ENCODE measurements at places on chromosomes 3 and 15.
A peak's percentile ranks its signal among the peaks of the same experiment; 100 is the strongest.

DNA sequence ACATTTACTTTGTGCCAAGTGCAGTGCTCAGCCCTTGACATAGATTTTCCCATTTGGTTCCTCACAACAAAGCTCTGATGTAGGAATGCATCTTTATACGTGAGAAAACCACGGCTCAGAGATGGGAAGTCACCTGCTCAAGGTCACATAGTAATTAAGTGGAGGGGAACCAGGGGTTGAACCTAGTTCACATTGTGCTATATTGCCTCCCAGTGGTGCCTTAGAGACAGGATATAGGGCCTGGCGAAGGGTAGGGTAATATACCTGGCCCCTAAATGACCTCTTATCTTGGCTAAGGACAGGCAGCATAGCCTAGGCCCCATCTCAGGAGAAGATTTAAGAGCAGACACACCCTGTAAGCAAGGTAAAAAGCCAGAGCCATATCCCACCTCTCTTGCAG, 71.5 kb downstream of the FOXP1 start:
- DNase-seq = peak; percentile 12

DNA sequence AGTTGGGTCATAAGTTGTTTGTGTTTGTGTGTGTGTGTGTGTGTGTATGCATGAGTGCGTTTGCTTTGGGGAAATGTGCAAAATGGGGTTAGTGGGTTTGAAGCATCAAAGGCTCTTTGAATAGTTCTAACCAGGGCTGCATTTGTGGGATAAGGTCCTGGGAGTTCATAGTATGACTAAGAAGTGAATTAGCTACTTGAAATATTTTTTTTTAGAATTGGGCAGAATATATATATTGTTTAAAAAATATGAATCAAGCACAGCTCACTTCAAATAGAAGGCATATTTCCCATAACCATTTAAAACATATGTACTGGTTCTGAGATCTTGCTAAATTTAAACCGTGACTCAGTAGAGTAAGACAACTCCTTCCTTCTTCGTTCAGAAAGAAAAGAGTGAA, 43.1 kb downstream of the IGF2BP2 start:
- DNase-seq = no peak

- DNase-seq = no peak
Observed at GRCh38 chr3:16102187-16102561, 72.3 kb upstream of the GALNT15 start.

DNA sequence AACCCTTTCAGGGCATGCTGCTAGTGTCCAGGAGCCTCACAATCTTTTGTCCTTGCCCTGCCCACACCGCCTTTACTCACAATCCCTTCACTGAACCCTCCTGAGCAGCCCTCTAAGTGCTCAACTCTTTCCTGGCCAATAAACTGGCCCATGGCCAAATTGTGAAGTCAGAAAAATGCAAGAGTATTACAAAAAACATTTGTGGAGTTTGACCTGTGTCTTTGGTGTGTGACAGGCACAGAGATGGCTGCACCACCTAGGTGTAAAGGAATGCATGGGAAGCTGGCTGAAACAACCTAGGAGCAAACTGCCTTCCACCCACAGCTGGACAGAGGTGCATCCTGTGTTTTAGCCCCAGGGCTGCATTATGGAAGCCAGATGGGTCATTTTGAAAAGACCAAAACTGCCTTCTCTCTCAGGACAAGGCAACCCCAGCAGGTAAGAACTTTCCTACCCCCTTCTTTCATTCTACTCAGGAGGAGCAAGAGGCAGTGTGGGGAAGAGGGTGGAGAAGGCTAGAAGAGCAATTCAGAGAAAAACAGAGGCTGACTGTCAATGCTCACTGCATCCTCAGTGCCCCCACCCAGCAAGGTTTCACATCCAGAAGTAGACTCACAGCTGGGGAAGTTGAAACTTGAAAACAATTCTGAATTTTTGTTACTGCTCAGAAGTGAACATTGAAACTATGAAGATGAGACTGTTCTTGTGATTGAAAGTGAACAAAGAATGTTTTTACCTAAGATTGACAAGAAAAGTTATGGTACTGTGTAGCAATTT, 78.6 kb downstream of the TRIM42 start:
- no peak for DNase-seq

GRCh38 chr3:138941259-138941885, 5.6 kb downstream of the FOXL2 start:
- DNase-seq = no peak

- DNase-seq = peak; percentile 44
Observed at GRCh38 chr15:34109797-34110663, 8.1 kb downstream of the PGBD4 start.

- DNase-seq = no peak
Observed at GRCh38 chr3:94616833-94617232, 554.0 kb downstream of the NSUN3 start.

GRCh38 chr3:35649405-35649804, 10.1 kb downstream of the ARPP21 start:
- DNase-seq = no peak

DNA sequence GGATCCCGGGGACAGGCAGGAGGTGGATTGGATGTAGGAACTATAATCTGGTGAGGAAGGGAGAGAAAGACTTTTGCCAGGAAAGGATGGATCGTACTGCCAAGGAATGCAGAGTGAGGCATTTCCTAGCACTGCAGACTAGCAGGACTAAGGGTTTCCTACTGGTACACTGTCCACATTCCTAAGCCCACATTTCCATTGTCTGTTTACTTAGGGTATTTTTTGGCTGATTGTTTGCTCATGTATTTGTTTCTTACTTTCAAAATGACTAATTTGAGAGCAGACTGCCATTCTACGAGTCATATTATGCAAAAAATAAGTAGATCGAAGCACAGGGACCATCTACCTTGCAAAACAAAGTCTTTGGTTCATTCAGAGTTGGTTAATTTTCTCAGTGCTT, 1029.5 kb upstream of the NR2F2 start:
- DNase-seq = no peak

GRCh38 chr15:61720197-61720704, 340.0 kb downstream of the VPS13C start:
- no peak for DNase-seq

DNA sequence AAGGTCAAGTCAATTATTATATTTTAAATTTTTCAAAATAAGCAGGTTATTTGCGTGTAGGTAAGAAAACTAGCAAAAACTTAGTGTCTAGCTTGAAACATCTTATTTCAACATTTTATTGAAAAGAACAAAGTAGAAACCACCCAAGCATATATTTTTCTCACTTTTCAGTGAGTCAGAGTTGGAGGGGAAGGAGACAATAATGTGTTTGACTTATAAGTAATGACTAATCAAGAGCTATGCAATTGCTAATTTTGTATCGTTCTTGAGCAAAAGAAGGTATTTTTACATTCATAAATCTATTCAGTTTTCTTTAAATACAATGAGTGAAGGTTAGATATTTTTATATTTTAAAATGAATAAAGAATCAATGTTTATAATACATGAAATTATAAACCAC, 54.4 kb upstream of the P2RY1 start:
- DNase-seq = no peak

DNA sequence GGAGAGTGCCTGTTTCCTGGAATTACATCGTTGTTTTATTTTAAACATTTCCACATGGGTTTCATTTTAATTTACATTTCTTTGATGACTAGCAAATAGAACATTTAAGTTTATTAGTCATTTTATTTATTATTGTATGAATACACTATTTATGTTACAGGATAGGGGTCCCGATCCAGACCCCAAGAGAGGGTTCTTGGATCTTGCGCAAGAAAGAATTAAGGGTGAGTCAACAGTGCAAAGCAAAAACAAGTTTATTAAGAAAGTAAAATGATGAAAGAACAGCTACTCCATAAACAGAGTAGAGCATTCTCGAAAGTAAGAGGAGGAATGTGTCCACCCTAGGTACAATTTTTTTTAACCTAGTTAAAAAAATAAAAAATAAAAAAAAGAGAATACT, 539.5 kb downstream of the NAALADL2 start:
- DNase-seq = no peak

DNA sequence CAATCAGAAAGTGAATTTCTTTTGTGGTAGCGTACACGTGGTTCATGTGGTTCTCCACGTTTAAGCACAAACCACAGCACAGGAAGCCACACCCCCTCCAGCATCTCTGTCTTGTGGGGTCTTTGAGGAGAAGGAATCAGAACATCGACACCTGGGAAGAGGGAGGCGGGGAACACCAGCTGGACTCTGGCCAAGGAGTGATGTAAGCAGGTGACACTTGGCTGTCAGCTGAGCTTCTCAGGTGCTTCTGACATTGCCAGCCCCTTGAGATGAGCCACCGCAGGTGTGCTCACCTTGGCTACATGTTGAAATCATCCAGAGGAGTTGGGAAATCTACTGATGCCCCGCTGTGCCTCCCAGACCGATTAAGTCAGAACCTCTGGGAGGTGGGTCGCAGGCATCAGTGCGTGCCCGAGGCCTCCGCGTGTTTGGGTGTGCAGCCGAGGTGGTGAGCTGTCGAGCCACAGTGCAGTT, 85.0 kb downstream of the FAM81A start:
- peak; percentile 61 for DNase-seq
